ENCODE measurements at places on chromosomes 7 and 10.

GRCh38 chr7:98807068-98808048 is 62.5 kb downstream of the TMEM130 start:
- no peak for DNase-seq

DNA sequence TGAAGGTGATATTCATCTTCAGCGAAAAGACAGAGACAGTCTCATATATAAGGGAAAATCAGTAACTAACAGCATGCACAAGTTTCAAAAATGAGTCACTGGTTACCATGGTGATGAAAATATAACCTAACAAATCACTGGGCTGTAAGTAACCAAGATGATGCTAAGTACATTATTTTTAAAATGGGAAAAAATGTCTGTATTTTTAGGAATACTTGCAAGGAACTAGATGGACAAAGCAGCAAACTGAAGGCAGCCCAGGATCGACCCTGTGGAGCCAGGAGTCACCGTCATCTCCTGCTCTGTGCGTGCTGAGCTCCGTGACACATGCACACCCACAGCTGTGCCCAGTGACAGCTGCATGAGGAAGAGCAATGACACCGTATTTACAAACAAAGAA is 137.3 kb downstream of the ELMO1 start:
- DNase-seq = no peak

- DNase-seq = peak; percentile 7
Measured at GRCh38 chr7:41880107-41880506, 177.2 kb upstream of the INHBA start.

GRCh38 chr7:150902078-150903033 is 50.0 kb downstream of the AOC1 start:
- DNase-seq = no peak

- DNase-seq = no peak
Measured at GRCh38 chr10:58854811-58855210, 321.6 kb upstream of the PHYHIPL start.

- DNase-seq = no peak
Measured at GRCh38 chr7:82700741-82701140, 257.2 kb upstream of the CACNA2D1 start.

GRCh38 chr10:117322260-117322659 is 53.0 kb downstream of the PDZD8 start:
- DNase-seq = no peak

GRCh38 chr7:152459724-152460251 is 24.0 kb upstream of the KMT2C start:
- DNase-seq = peak; percentile 8

DNA sequence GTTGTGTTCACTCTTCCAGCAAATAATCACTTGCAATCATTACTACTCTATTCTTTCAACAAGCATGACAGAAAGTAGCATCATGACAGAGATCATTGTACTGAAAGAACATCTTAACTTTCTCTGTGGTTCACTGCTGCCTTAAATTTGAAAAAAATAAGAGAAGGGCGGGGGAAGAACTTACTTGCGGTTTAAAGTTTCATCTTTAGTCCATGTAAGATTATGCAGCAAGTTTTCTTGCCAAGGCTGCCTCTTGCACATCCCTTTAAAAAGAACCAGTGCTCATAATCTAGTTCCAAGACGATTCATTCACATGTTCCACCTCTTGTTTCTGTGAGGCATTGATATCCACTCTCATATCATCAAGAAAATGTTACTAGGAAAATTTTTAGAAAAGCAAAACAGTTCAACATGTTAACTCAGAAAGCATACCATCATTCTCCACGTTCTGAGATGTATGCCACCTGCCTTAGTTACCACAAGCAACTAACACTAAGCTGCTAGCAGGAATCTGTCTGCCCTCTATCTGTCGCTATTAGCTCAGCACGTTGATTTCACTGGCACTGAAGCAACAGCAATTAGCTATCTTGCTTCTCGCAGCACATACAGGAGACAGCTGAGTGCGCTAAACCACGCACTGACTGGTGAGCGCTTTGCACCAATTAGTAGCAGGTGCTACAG is at the start of gene PCDH15:
Gene PCDH15 (minus strand): TSS at position 491 of the 681 bp plus-strand sequence. CDS start 136,969 bp downstream, outside the sequence.
- peak; percentile 48 for DNase-seq

DNA sequence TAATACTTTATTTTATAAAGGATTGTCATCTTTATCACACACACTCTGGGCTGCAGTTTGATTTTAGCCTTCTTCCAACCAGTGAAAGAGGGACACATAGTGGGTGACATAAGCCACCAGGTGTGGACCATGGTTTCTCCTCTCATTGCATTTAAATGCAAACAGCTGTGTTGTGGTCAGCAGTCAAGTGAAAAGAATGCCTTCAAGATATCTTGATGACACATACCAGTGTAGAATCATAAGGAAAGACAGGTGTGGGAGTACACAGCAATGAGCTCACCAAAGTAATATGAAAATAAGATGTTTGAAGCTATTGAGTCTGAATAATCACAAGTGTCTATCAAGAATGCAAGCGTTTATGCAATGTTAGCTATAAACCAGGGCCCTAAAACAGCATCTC is 580.0 kb downstream of the XPNPEP1 start:
- DNase-seq = no peak

DNA sequence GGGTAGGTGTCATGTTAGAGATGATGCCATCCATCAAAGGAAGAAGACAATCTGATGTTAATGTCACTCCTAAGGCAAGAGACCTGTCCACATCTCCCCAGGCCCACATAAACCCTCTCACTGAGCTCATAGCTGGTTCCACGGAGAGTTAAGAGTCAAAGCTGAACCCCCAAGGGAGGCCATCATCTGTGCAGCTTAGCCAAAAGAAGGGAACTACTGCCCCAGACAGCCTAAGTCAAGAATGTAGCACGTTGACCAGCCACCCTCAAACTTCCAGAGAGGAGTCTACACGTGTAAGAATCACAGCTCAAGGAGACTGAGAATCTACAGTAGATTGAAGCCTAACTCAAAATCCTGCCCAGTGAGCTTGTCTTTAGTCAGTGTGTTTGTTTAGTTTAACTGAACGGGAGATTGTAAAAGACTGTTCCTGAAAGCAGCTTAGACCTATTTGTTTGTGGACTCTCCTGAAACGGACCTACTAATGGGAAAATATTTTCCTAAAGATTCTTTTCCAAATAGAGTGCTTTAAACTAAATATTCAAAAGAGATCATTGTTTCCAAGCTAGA is 192.7 kb upstream of the NFE2L3 start:
- no peak for DNase-seq

DNA sequence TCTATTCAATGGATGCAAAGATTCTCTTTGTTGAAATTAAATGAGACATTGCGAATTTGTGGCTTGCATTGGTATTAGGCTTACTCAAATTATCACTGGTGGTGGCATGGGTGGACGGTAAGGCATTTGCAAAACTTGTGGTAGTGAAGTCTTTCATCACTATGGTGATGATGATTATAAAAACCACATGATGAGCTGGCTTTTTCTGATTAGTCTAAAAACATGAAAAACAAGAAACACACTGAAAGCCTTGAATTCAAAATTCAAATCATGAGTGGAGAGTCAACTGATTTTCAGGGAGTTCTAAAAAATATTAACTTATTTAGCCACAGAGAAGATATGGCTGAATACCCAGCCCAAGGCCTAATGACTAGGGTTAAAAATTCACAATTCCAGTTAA is 99.8 kb upstream of the HGF start:
- no peak for DNase-seq

GRCh38 chr10:86294346-86295265 is 72.0 kb downstream of the GRID1 start:
- no peak for DNase-seq

DNA sequence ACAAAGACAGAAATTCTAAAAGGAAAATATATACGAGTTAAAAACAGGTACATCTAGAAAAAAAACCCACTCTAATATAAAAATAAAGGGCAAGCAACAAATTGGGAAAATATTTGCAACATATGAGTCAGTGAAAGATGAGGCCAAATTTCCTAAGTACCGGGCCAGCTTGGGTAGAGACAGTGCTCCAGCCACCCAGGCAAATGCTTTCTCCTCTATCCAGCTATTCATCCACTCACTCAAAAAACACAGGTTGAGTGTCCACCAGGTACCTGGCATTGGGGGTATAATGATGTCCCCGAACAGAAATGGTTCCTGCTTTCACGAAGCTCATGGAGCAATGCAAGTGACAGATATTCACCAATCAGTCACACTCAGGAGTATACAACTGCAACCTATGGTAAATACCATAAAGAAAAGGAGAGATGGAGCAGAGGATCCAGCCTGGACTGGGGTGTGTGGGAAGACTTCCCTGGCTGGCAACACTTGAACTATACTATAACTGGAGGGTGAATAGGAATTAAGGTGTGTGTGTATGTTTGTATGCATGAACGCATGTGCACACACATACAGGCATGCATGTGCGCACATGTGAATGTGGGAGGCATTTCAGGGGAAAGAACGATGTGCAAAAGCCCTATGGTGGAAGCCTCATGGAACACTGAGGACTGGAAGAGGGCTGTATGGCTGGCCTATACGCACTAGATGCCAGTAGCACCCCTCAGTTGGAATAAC is 2.3 kb downstream of the ARHGAP22 start:
- no peak for DNase-seq

DNA sequence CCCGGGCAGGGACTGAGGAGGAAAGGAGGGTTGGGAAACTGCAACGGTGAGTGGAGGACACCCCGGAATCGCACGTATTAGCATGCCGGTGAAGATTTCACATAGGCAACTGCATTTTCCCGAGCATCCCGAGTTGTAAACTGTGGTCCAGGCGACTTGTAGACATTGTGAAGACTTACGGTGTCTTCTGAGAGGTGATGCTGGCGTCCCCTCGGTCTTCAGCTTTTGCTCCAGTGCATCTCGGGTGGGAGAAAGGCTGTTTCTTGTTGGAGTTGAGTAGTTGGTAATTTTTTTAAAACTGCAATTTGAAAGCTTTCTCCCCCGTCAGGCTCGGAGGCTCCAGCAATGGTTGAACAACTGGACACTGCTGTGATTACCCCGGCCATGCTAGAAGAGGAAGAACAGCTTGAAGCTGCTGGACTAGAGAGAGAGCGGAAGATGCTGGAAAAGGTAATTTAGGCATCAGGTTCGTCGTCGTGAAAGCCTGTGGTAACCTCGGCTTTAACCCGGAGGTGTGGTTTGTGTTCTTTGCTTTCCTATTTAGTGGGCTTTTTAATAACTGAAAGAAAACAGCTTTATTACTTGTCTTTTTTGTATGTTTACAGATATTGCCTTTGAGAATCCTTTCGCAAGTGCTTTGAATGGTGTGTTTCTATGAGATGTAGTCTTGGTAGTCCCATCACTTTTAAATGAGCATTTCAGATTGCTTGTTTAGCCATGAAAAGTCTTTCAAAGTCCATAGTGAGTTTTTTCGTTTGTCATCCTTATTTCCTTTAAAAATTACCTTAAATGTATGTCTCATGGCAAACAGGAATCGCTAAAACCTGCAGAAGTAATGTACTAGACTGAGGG is 687 bp downstream of the HELLS start:
- peak; percentile 39 for DNase-seq

GRCh38 chr10:71582019-71582418 is 137.6 kb downstream of the C10orf105 start:
- DNase-seq = no peak

- DNase-seq = no peak
Measured at GRCh38 chr10:112912410-112912928, 37.6 kb upstream of the TCF7L2 start.

GRCh38 chr10:103481974-103482531 is 3.0 kb upstream of the CALHM3 start:
- DNase-seq = no peak

DNA sequence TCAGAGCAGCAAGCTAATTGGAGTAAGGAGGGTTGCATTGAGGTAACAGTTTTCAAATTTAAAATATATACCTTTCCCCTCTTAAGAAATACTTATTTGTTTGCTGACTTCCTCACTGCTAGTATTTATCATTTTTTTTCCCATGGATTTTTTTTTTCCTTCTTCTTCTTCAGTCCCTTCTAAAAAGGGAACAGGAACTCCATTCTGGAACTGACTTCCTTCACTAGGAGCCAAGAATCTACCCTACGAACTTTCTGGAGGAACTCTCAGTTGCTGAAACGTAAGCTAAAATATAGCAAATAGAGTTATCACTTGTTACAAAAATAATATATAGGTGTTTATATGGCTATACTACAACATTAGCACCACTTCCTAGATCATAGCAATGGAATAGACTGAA is 95.4 kb downstream of the HGF start:
- DNase-seq = no peak

DNA sequence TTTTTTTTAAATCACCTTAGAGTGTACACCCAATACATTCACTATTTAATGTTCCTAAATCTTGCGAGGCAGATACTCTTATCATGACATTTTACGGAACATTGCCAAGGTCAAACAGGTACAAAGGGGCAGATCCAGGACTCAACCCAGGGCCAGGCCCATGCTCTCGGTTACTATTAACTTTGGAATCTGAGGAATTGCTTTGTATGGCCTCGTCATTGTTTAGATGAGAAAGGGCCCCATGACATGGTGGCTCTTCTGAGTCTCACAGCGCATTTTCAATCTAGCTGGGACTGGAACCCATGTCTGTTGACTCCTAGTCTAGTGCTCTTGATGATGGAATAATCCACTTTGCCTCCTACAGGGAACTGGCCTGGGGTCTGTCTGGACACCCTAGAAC is 59.1 kb downstream of the GATA3 start:
- DNase-seq = no peak

DNA sequence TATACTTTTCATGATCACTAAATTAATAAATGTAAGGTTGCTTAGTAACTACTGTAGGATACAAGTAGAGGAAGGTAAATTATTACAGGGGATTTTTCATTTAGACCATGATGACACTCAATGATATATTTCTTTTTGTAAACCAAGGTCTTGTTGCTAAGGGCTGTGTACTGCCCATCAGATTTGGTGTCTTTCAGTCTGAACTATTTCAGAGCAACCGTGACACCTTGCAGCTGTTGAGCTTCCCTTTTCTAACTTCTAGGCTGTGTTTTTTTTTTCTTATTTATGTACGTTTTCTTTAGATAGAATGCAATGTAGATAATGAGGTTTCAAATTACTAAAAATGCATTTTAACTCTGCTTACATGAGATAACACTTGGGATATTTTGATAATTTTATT is 292.0 kb upstream of the MBL2 start:
- no peak for DNase-seq
